ENCODE measurements at places on chromosomes 5 and 9.

DNA sequence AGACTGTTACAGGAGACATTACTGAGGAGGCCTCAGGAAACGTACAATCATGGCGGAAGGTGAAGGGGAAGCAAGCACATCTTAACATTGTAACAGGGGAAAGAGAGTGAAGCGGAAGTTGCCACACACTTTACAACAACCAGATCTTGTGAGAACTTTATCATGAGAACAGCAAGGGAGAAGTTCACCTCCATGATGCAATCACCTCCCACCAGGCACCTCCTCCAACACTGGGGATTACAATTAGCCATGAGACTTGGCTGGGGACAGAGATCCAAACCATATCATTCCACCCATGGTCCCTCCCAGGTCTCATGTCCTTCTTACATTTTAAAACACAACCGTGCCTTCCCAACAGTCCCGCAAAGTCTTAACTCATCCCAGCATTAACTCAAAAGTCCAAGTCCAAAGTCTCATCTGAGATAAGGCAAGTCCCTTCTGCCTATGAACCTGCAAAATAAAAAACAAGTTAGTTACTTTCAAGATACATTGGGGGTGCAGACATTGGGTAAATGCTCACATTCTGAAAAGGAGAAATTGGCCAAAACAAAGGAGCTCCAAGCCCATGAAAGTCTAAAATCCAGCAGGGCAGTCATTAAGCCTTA is 138.3 kb downstream of the TMEM161B start:
- no peak for DNase-seq

GRCh38 chr5:56054666-56055065 is 59.9 kb upstream of the IL6ST start:
- no peak for DNase-seq

DNA sequence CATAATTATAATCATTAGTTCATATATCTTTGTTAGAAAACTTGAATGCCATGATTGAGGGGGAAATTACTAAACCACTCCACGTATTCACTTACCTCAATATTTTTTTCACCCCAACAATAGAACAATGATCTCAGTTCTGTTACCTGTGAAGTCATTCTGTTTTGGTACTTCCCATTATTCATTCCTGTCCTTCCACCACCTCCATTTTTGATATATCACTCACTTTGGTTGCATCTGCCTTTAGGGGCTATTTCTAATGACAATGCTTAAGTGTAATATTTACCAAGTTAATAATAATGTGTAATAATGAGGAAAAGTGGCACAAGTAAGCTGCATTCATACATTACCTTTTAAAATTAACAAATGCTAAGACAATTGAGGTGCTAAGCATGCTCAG is 218.4 kb downstream of the SPATA31D1 start:
- no peak for DNase-seq

DNA sequence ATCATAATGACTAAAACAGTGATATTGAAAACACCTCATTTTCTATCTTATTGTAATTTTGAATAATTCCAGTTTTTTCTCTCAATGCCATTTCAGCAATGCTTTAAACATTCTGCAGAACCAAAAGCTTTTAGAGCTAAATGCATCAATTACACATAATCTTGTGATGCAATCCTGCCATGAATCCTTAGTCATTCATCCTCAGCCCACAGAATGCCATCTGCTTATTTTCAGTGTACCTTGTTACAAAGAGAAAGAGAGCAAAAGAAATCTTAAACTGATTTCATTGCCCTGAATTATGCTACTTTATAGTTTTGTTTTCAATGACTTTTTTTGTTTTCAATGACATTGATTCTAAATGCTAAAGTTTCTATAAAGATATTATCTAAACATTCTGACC is 1234.8 kb upstream of the C9orf72 start:
- no peak for DNase-seq

- no peak for DNase-seq
Observed at GRCh38 chr5:177036921-177037320, 14.4 kb downstream of the ZNF346 start.

- no peak for DNase-seq
Observed at GRCh38 chr5:126961702-126962101, 68.7 kb downstream of the MARCHF3 start.

GRCh38 chr9:114806526-114806900 is 674 bp upstream of the TNFSF15 start:
- DNase-seq = no peak

GRCh38 chr5:45796959-45797553 is 100.9 kb upstream of the HCN1 start:
- DNase-seq = no peak

All from stimulated activated CD4-positive, alpha-beta T cell treated with anti-CD3 and anti-CD28 coated beads, Interleukin-2, amount 100 ng/mL, for 4 hours (primary cell).